ENCODE measurements at places on chromosomes 6 and 20. TPM values are rescaled to one million over a fixed set of nuclear protein-coding genes. Genes with fewer than 3 reads are reported as not detected.
A peak's percentile ranks its signal among the peaks of the same experiment; 100 is the strongest.

GRCh38 chr20:23513164-23513563, 22.2 kb downstream of the CST8 start:
- DNase-seq = no peak

DNA sequence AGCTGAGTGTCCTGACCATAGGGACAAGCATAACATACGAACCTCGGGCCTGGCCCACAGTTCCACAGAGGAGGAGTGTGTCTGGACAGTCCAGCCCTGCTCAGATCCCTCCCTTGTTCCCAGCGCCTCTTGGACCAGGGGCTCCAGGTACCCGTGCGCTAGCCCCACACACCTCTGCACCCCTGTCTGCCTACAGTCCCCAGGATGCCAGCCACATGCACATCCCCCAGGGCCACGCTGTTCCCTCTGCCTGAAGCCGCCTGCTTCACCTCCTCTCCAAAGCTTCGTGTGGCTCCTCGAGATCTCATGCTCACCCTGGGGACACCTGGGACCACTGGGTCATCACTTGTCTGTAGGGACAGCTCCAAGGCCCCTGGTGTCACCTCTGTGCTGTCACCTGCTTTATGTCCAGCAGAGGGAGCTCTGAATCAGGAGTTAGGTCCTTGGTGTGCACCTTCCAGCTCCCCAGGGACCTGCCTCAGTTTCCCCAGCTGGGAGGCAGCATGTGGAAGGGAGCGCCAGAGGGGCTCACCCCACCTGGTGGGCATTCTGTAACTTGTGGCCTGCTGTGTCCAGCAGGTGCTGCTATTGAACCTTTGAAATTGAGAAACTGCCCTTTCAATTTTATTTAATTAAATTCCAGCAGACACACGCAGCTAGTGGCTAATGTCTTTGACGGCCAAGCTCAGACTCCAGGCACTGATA, 7.3 kb upstream of the YTHDF1 start:
- DNase-seq = peak; percentile 61

TRIM38 gene
- total RNA-seq = 6.4 TPM

DNA sequence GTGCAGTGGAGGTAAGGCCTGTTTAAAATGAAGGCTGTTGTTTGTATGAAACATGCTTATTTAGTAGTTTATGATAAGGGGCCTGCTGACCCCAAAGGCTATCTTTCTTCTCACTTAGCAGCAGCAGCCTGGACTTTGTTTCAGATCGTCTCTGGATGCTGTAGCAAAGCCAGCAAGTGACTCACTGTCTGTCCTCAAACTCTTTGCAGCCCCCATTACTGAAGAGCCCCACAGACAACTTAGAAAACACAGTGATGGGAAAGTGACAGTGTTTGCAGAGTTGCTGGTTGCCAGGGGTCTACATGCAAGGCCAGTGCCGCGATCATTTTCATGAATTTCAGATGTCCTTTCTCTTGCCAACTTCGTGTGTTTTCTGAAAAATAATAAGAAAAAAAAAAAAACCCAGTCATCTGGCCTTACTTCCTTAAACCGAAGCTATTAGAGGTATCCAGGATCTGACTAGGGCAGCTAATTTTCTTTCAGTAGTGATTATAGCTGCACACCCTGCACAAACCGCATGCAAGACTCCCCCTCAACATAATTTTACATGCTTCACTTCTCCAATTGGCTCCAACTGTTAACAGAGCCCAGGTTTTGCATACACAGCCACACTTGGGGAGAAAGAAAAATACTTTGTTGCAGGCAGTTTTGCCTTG, 11.6 kb upstream of the F13A1 start:
- DNase-seq = no peak

- DNase-seq = peak; percentile 89
These were observed 233.4 kb downstream of the CD109 start for GRCh38 chr6:73929405-73929804.

SLPI gene
- 207 TPM for total RNA-seq

RAET1E gene
- total RNA-seq = 1.7 TPM

GRCh38 chr6:32937230-32937633, 3.6 kb downstream of the HLA-DMB start:
- no peak for DNase-seq

DNA sequence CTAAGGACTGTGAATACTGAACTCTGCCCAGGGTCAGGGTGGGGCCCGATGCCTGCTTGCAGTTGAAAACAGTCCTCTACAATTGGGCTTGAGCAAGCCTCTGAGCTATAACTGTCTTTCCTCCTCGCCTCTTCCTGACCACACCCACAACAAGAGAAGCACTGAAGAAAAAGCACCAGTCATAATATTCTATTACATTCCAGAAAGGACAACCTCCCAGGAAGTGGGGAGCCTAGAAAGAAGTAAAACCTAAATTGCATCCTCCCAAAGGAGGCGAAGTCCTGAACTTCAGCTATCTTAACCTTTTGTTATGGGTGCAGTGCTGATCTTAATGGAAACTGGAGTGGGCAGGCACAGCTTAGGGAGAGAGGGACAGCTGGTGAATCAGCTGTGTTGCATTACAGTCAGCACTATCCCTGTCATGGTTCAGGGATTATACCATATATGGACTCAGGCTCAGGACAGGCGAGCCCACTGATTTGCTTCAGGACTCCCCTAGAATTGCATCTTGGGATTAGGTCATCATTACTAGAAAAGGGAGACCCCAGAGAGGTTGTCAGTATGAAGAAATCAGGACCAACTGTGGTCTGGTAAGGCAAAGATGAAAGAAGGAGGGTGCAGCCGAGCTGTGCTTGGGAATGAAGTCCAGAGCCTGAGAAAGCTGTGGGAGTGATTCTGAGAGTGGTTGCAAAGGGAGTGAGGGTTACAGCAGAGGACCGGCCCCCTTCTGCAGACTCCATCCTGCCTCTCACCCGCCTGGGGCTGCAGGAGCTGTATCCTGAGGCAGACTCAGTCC, 18.3 kb upstream of the TRAM2 start:
- DNase-seq = peak; percentile 9

DNA sequence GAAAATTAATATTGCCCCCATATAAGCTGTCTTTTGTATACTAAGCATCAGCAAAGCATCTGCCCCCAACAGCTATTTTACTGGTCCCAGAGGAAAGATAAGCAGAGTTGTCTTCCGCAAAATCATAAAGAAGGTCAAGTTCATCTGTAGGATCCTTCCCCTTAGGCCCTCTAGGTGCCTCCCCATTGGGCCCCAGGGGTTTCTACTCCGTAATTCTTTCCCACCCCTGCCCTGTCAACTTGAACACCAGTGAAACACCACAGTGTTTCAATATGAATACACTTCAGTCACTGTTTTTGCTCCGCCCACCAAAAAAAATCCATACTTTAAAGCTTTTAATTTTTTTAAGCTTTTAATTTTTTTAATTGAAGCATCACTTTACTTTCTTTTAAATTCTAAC, 159.2 kb downstream of the ATXN1 start:
- no peak for DNase-seq

DNA sequence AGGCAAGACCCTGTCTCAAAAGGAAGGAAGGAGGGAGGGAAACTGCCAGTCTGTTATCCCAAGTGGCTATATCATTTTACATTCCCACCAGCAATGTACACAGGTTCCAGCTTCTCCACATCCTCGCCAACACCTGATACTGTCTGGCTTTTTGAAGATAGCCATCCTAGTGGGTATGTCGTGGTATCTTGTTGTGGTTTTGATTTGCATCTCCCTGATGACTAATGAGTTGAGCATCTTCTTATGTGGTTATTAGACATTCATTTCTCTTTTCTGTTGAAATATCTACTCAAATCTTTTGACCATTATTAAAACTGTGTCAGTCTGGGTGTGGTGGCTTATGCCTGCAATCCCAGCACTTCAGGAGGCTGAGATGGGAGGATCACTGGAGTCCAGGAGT, 47.9 kb upstream of the ARID1B start:
- DNase-seq = peak; percentile 75

DNA sequence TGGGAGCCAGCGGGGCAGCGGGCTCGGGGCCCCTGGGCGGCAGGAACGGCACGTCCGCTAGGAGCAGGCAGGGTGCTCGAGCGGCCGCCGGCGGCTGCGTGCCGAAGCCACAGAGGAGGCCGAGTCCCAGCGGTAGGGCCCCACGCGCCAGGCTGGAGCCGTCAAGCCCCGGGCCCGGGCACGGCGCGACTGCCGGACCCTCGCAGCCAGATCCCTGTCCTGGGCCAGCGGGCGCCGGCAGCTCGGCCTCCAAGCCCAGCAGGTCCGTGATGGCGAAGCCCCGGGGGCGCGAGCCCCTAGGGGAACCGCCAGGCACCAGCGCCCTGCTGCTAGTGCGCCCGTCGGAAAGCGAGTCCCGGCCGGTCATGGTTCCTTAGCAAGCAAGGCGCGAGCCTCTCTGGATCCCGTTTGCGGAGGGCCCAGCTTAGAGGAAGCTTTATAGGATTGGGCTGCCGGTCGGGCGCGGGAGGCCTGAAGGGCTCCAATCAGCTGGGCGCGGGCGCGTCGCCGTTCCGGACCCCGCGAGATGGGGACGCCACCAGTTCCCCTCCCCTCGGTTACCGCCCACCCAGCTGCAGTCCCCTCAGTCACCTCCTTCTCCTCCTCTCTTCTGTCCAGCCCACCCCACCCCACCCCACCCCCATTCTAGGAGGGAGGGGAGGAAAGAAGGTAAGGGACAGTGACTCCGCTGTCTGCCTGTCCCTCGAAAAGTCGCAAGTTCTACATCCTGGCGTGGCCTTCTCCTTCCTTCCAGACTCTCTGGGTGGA, at the start of gene VSX1:
Gene VSX1, minus strand, starts transcription at position 412 of the 768 bp plus-strand sequence. Its CDS starts 45 bp downstream, at position 367.
- DNase-seq = no peak

DNA sequence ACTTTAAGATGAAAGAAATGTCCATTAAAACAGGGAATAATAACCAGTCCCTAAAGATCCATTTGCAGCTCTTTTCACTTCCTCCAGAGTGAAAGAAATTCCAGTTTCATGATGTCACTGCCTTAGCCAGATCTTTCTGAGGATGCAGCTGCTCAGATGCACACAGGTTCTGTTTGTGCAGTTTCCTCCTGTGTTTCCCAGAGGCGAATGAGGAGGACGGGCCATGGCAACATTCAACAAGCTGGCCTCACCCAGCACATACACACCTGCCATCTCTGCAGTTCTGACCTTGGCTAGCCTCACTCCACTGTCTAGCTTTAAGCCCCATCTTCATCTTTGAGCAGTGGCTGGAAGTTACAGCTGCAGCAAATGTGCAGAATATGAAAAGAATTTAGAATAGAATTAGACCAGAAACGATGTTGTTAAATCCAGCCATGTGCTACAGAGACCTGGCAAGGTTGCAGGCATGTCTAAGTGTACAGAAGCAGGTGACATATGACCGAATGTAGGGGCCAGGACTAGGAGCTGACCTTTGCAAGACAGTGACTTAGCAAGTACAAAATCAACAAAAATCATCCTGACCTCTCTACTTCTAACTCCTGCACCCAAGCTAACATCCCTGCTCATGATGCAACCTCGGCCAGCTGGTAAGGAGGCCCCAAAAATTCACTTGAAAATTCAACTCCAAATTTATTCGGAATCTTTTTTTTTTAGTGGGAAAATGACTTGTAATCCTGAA, 35.0 kb downstream of the FAM50B start:
- peak; percentile 67 for DNase-seq

DNA sequence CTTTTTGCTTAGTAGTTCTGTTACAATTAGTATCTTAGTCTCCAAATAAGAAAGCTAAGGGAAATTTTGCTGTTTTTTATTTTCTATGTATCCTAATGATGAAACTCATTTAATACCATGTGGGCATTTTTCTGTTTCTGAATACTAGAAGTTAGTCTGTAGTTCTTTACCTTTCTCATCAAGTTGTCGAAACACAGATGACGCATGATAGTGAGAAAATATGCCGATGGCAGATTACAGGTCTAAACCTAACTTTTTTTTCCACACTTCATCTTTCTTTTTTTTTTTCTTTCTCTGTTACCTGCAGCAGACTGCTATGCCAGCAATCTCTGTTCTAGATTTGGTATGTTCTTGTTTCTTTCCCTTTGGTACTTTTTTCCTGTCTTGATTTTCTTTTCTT, 43.3 kb upstream of the KIF25 start:
- no peak for DNase-seq

DNA sequence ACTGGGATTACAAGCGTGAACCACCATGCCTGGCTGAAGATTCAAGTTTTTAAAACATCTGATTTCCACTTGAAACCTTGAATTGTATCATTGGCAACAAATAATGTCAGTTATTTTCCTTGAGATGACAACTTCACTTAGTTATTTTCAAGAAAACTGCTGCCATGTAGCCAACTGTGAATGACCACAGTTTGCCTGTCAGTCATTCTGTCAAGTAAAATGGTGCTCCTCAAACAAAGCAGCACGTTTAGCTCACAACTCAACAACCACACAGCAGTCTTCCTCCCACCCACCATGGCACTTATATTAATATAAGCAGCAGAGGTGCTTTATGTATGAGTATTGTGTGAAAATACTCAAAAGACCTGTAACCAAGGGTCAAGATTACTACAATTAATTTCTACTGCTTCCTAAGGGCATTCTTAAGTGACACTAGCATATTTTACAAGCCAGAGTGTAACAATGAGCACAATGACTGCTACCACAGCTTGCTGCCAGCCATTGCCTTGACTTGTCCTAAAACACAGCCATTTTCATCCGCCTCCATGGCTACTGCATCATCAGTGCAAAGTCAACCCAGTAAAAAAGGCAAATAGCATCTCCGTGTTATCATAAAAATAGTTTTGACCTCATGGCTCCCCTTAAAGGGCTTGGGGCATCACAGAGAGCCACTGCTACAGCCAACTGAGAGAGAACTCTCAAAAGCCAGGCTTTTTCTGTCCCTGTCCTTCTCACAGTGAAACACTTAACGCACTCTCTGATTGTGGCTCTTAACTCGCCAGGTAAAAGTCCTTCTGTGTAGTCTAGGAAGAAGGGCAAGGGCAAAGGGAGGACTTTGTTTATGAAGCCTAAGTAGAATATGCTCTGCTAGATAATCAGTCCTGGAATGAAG, 96.4 kb upstream of the TAB2 start:
- no peak for DNase-seq

DNA sequence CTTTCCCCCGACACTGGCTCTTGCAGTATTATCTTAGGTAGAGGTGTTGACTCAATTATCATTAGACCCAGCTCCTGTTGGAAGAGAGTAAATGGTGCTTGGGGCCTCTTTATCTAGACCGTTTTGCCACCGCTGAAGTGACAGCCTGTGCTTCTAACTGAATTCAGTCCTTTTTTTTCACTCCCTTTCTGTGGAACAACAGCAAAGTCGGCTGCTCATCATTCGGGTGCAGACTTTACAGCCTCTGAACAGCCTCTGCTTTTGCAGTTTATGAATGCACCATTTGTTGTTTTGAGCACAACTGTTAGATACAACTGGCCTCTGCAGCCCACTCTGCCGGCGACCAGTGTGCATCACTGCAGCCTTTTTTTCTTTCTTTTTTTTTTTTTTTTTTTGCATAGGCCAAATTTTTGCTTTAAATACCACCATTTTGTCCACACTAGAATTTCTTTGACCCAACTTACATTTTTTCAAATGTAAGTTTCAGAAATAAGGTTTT, 35.8 kb downstream of the RREB1 start:
- DNase-seq = no peak

GRCh38 chr6:32517654-32518445, 12.2 kb downstream of the HLA-DRB5 start:
- no peak for DNase-seq
